ENCODE measurements at places on chromosomes 2 and 18.
A peak's percentile ranks its signal among the peaks of the same experiment; 100 is the strongest.

DNA sequence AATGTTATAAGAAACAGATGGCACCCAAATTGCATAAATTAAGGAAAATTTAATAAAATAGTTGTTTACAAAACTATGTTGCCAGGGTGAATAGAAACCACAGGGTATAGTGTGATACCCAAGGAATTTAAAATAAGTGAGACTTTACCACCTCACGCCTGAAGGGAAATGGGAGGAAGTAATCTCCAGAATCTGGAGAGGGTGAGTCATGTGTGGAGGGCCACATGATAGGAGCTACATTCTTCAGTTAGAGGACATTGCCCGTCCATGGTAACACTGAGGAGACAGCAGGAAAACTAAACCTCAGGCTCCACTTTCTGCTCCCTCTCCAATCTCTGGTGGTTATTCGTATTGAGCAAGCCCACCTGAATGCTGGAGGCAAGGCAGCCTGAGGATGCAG lies 97.2 kb upstream of the NXPH2 start:
- no peak overlapping the region for H3K27ac ChIP-seq
- H3K4me1 ChIP-seq: no peaks in the 10 kb centered on the region
- DNase-seq: no peak
- no peak overlapping the region for H3K4me3 ChIP-seq

DNA sequence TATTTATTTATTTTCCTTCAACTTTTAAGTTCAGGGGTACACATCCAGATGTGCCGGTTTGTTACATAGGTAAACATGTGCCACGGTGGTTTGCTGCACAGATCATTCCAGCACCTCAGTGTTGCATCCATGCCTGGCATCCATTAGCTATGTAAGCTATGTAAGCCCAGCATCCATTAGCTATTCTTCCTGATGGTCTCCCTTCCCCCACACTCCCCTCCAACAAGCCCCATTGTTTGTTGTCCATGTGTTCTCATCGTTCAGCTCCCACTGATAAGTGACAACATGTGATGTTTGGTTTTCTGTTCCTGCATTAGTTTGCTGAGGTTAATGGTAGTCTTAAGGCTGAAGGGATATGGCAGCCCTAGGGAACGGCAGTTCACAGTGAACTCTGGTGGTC lies 203.4 kb downstream of the CTNNA2 start:
- H3K27me3 ChIP-seq: no peaks in the 10 kb centered on the region
- no peak for DNase-seq

GRCh38 chr18:22168360-22168921 lies 948 bp upstream of the GATA6 start:
- H3K4me1 ChIP-seq: no peaks in the 10 kb centered on the region
- H3K27ac ChIP-seq: peak overlapping the region; percentile 93
- H3K36me3 ChIP-seq: peaks cover 9% of the 10 kb centered on the region
- no peaks in the 10 kb centered on the region for H3K27me3 ChIP-seq

DNA sequence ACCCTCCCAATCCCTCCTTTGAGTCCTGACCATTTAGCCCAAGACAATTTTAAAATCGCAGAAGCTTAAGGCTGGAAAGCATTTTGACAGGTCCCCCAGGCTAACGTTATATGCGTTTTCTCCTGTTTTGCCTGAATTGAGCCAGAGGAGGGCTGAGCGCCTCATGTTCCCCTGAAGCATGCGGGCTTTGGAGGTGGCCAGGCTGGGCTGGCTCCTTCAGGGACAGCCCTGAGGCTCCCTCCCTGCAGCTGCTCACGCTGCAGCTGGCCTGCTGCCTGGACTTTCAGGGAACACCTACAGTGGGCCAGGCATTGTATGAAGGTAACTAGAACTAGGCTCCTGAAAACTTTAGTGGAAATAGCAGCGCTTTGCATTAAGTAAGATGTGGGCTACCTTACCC lies 179.2 kb downstream of the ACKR3 start:
- no peaks in the 10 kb centered on the region for H3K4me1 ChIP-seq
- H3K36me3 ChIP-seq: no peaks in the 10 kb centered on the region
- H3K27me3 ChIP-seq: no peaks in the 10 kb centered on the region

DNA sequence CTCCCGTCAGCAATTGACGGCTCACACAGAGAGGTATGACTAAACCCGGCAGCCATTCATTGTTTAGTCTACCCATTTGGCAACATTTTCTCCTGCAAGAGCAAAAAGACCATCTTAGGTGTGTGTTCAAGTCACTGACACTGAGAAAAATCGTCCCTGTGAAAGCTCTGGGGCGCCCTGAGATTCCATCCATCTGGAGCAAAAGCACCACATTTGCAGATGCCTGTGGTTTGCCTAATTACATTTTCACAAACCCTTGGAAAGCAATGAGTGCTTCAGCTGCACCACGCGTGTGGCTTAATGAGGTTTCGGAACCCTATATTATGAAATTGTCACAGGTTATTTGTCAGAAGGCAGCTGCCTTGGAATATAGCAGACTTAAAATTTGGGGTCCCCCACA lies 110.7 kb upstream of the PTPRM start:
- no peak overlapping the region for H3K27ac ChIP-seq
- no peaks in the 10 kb centered on the region for H3K36me3 ChIP-seq
- DNase-seq: no peak
- H3K4me3 ChIP-seq: no peak overlapping the region

- no peak for DNase-seq
- H3K27ac ChIP-seq: no peak overlapping the region
- no peaks in the 10 kb centered on the region for H3K27me3 ChIP-seq
- H3K4me1 ChIP-seq: no peaks in the 10 kb centered on the region
Measured at GRCh38 chr2:30777661-30778505, 29.4 kb downstream of the CAPN13 start.

- no peaks in the 10 kb centered on the region for H3K36me3 ChIP-seq
- H3K27ac ChIP-seq: no peak overlapping the region
- H3K4me1 ChIP-seq: no peaks in the 10 kb centered on the region
Measured at GRCh38 chr2:168934826-168935225, 33.7 kb downstream of the G6PC2 start.

DNA sequence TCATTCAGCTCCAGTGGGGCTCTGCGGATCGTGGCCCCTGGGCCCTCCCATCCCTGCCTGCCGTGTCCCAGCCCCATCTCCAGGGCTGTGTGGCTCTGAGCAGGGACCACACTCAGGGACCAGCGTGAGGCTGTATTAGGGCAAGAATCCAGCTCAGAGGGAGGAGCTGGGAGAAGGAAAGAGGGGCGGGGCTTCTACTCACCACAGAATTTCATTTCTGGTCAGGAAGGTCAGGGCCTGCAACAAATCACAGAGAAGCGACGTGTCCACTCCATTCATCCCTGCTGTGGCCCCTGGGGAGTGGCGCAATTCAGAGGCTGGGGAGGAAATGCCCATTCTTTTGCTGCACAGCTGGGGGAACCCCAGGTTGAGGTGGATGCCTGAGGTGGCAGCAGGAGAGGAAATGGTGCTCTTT lies 828 bp downstream of the CIB4 start:
- no peak overlapping the region for H3K4me3 ChIP-seq
- no peak for DNase-seq
- no peaks in the 10 kb centered on the region for H3K27me3 ChIP-seq
- no peak overlapping the region for H3K27ac ChIP-seq

DNA sequence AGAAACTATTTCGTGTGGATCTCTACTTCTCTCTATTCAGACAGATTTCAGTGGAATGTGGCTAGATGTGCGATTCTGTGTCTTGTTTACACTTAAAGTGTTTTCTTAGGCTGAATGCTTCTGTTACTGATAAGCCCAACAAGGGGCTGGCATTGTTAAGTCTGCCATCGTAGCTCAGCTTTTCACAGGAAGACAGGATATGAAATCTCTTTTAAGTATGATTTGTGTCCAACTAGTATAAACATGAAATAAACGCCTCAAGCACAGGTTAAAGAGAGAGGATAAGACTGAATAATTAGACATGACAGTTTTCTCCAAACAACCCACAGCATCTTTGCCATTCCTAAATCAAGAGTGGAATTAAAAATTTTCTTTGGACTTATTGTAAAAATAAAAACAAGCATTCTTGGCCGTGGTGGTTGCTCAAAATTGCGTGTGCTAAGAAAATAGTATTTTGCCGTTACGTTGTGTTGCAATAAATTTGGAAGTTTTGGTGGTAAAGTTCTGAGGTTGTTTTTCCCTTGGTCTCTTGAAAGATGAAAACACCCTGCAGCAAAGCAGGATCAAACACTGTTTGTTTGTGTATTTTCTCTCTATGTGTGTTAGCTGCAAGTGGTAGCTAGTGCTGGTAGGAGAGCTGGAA lies 1.0 kb downstream of the VIT start:
- H3K27me3 ChIP-seq: no peaks in the 10 kb centered on the region
- no peaks in the 10 kb centered on the region for H3K4me1 ChIP-seq
- no peak overlapping the region for H3K27ac ChIP-seq

DNA sequence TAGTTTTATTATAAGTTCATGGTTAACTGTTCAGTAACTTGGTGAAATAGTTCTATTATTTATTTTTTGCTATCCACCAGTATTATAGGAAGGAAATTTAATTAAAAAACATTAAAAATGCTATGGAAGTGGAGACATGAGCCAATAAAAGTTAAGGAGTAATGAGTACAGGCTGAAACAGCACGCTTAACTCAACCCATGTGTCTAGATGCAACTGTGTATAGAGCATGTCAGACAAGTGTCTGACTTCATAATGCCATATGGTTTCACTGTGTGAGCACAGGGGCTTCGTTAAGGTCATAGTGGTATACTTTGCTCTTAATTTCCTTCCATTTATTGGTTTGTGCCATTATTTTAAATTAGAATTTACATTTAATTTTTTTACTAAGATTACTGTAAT lies 566.8 kb upstream of the NRP2 start:
- no peak overlapping the region for H3K27ac ChIP-seq
- no peaks in the 10 kb centered on the region for H3K4me1 ChIP-seq
- H3K27me3 ChIP-seq: no peaks in the 10 kb centered on the region
- no peaks in the 10 kb centered on the region for H3K36me3 ChIP-seq
- no peak overlapping the region for H3K4me3 ChIP-seq
- no peak for DNase-seq

GRCh38 chr2:235230821-235231601 lies 262.8 kb upstream of the AGAP1 start:
- DNase-seq: no peak
- no peaks in the 10 kb centered on the region for H3K36me3 ChIP-seq
- H3K27ac ChIP-seq: no peak overlapping the region
- H3K4me1 ChIP-seq: no peaks in the 10 kb centered on the region
- no peak overlapping the region for H3K4me3 ChIP-seq

GRCh38 chr18:3472681-3473544 lies 22.9 kb downstream of the TGIF1 start:
- no peak overlapping the region for H3K4me3 ChIP-seq
- no peaks in the 10 kb centered on the region for H3K36me3 ChIP-seq
- H3K4me1 ChIP-seq: no peaks in the 10 kb centered on the region
- no peak for DNase-seq

DNA sequence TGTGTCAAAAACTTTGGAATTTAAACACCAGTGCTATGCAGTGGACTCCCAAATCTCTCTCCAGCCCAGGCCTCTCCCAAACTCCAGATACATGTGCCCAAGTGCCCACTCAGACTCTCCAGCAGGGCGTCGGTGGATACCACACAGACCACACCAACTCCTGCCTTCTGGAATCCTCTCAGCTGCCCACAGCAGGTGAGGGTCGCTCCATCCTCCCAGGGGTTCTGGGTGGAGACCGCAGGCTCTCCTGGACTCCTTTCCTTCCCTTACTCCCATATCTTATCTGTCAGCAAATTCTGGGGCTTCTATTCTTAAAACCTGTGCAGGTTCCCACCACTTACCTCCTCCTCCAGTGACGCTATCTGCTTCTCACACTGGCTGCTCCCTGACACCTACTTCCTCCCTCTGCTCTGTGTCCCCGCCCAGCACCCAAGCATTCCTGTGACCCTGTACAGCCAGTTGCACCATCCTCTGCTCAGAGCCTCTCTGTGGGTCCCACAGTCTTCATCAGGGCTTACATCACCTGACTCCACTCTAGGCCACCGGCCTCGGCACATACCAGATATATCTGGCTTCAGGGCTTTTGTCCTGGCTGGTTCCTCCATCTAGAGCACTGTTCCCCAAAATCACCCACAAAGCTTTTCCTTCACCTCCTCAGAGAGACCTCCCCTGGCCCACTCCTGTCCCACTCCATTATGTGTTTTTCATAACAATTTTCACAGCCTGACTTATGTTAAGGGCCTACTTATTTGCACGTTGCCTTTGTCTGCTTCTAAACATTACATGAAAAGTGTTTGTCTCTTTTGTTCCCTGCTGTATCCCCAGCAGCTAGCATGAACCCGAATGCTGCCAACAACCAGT lies 2.6 kb upstream of the IMP4 start:
- DNase-seq: no peak
- no peak overlapping the region for H3K27ac ChIP-seq
- H3K4me1 ChIP-seq: no peaks in the 10 kb centered on the region
- H3K4me3 ChIP-seq: no peak overlapping the region
- H3K27me3 ChIP-seq: no peaks in the 10 kb centered on the region
- no peaks in the 10 kb centered on the region for H3K36me3 ChIP-seq

Measured in aorta (tissue), 5 donors.